ENCODE measurements at places on chromosomes 11 and 22.

GRCh38 chr11:73333640-73334383 is 25.7 kb downstream of the ARHGEF17 start:
- no peak for DNase-seq

DNA sequence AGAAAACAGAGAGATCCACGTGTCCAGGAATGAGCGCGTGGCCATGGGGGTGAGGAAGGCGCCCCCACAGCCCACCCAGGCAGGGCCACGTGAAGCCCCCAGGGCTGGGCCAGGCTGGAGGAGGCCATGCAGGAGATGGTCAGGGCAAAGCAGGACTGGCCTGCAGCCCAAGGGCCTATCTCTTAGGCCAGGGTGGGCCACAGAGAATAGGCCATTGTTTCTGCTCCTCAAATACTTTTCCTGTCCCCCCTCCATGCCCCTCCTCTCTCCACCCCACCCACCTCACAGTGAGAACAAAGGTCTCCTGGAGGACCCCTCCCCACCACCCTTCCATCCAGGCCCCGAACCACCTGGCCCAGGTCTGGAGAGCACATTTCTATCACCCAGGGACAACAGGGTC is 8.3 kb upstream of the CDC42EP1 start:
- no peak for DNase-seq

- no peak for DNase-seq
Observed at GRCh38 chr22:17924735-17925364, 99.5 kb downstream of the MICAL3 start.

DNA sequence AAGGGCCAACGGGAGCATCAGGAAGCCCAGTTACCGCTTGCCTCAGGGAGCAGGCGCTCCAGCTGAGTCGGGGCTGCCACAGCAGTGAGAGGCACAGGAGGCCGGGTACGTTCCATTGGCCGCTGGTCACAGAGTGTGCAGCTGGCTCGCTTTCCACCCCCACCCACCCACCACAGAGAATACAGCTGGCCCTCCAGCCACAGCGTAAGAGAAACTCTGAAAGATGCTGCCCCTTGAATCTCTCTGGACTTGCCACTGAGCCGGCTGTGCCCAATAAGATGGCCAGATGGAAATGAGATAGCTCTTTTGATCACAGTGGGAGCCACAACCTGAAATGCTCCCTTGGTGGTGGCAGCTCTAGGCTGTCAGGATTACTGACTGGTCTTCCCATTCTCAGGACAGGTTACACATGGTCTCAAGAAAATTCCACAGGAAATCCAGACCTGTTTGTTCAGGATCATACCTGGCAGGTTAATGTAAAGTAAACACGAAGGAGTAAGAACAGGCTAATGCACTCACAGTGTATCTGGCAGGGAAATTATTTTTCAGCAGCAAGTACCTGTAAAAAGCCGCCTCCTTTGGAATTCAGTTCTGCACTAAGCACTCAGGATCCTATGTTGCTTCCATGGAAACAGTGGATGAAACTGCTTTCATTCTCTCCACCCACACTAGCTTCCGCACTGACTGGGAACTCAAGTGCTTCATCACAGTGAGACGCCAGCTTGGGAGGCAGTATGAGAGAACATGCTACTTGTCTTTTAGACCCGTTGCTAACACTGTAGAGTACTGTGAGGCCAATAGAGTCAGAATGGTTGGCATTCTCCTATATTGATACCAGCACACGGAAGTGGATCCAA is 16.5 kb downstream of the SIAE start:
- DNase-seq: no peak

- DNase-seq: peak; percentile 15
Observed at GRCh38 chr11:9594267-9595046, 21.0 kb downstream of the WEE1 start.

DNA sequence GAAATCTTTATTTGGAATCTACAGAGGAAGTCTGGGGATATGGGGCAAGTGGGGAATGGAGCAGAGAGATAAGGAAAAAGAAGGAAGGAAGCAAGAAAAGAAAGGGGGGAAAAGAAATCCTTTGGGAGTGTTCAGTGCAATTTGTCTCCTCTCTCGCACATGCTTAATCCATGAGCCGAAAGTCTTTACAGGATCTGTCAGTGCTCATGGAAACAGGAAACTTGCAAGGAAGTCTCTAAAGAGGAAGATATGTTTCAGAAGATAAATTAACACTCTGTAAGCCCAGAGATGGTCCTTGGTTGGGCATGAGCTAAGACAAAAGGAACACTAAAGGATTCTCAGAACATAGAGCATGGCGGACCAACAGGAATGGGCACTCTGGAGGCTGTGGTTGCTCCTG is 47.9 kb upstream of the FLI1 start:
- no peak for DNase-seq

DNA sequence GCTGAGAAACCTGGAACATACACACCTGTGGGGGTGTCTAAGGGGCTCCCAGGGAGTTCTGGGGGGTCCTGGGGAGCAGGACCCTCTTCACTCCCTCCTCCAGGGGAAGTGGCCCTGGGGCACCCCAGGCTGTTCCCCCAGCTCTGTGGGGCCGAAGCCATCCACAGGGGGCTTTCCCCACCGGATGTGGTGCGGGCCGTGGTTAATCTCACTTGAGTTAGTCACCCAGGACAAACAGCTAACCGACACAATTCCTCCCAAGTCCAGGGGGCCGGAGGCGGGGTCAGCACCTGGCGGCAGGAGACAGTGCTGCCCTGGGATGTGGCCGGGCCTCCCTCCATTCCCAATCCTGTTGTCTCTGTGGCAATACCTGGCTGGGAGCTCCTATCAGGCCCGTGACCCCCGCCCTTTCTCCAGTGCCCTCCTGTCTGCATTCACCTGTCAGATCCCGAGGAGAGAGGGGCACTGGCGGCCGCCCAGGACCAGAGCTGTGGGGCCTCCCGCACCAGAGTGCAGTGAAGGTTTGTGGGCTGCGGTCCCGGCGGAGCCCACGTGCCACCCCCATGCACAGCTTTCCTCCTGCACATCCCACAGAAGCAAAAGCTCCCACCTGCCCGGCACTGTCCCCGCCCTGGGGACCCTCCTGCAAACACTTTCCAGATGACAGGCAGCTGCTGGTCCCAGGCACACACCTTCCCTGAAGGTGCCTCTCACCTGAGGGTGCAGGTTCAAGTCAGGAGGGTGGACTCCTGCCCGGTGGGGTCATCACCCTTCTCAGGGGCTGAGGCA is 5.2 kb upstream of the MUC5AC start:
- DNase-seq: peak; percentile 56

- DNase-seq: no peak
Observed at GRCh38 chr22:40567106-40567505, 69.4 kb downstream of the MRTFA start.

- DNase-seq: no peak
Observed at GRCh38 chr11:117792241-117792640, 4.8 kb downstream of the DSCAML1 start.

GRCh38 chr11:66881927-66882452 is 25.1 kb downstream of the LRFN4 start:
- DNase-seq: no peak

- no peak for DNase-seq
Observed at GRCh38 chr11:72569966-72570892, 104.0 kb downstream of the PDE2A start.

- DNase-seq: no peak
Observed at GRCh38 chr11:62806611-62807121, 1.4 kb upstream of the NXF1 start.

DNA sequence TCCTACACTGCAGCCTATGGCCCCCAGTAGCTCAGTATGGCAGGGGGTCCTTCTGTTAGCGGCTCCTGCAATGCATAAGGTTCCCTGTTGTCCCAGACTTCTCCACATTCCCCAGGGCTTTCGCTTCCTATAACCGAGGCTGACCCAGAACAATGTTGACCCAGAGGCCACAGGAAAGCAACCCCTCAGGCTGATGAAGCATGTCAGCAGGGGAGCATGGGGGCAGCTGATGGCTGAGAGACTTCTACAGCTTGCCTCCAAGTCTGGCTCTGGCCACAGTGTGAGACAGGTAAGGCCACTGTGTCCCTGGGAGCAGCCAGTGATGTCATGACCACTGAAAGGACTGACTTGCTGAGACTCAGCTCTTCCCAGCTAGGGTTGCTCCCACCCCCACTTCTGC is 12.5 kb upstream of the PPFIBP2 start:
- DNase-seq: no peak

- DNase-seq: no peak
Observed at GRCh38 chr11:132094598-132094997, 724.2 kb downstream of the NTM start.

GRCh38 chr11:116791002-116791812 is 472 bp downstream of the APOA5 start:
- DNase-seq: peak; percentile 89

GRCh38 chr11:23021287-23021863 is 161.1 kb upstream of the CCDC179 start:
- peak; percentile 30 for DNase-seq

- DNase-seq: no peak
Observed at GRCh38 chr11:96199563-96200025, 143.4 kb downstream of the MAML2 start.

DNA sequence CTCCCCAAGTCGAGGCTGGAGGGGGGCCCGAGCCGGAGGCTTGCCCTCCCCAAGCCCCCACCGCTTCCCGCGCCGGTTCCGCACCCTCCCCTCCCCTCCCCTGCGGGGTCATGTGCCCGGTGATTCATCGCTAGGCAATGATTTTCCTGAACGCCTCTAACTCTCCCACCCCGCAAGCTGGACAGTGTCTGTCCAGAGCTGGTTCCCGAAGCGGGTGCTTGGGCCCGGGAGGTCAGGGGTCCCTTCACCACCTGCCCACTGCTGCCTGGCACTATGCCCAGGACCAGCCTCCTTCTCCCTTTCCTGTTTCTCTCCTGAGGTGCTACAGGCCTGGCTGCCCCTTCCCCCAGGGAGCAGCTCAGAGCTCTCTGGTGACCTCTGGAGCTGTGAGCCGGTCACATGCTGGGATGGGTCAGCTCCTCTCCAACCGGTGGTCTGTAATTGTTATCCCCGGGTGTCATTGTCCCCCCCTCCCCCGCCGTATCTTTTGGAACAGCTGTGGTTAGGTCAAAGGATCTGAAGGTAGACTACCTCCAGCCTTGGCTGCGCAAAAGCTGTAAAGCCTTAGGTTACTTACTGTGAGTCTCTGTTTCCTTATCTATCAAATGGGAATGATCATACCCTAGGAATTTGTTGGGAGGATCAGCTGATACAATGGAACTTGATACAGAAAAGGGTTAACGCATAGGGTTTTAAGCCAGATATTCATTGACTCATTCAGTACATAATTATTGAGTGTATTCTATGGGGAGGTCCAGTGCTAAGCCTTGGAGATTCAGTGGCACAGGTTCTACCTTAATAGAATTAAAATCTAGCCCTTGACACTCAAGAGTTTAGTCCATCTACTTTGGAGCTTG is 753 bp downstream of the STX3 start:
- DNase-seq: peak; percentile 36

DNA sequence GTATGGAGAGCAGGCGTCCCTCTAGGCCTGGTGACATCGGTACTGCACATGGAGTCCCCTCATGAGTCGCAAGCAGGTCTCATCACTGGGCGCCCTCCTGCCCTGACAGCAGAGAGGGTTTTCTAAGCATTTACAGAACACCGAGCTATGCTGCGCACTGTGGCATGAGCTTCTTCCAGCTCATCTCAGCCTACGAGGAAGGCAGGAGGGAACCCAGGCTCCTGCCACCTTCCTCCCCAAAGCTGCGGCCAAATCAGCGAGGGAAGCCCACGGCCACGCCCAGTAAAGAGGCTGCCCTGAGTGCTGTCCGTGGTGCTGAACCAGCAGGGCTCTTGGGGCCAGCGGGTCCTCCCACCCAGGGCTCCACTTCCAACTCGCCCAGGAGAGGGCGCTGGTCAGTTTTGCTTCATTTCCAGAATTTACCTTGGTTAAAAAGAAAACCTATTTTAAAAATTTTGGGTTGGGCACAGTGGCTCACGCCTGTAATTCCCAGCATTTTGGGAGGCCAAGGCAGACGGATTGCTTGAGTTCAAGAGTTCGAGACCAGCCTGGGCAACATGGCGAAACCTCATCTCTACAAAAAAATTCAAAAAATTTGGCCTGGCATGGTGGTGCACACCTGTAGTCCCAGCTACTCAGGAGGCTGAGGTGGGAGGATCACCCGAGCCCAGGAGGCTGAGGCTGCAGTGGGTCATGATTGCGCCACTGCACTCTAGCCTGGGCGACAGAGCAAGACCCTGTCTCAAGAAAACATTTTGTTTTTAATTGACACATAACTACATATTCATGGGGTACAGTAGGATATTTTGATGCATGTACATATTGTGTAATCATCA is 34.2 kb downstream of the PHF21B start:
- DNase-seq: peak; percentile 95

- no peak for DNase-seq
Observed at GRCh38 chr11:103488031-103488461, 378.8 kb downstream of the DYNC2H1 start.

DNA sequence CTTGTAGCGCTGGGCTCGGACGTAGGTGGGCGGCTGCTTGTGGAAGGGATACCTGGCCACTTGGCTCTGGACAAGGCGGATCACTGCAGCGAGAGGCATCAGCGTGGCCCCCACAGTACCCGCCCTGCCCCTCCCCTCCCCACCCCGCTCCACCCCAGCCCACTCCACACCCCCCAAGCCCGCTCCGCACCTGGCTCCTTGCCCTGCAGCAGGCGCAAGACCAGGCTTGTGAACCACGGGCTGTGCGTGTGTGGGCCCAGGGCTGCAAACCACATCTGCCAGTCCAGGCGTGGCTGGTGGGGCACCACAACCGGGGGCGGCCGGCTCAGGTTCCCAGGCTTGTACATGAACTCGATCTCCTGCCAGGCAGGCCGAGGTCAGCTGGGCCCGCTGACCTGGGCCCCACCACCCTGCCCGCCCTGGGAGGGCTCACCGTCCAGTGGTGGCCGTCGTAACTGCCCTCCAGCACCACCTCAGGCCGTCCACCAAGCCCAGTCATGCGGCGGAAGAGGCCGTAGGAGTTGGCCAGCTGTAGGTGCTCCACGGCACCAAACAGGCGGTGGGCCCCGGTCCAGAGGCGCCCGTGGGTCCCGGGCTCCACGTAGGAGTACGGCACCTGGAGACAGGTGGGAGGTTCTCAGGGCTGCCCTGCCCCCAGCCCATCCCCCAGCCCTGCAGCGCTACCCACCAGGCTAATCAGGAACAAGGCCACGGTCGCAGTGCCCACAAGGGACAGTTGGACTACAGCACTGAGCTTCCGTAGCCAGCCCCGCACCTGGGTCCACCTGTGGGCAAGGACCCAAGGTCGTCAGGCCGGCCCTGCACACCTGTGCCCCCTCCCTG is 2.9 kb downstream of the LMF2 start:
- DNase-seq: no peak
